Left colon (tissue), 2 donors: ENCODE measurements at places on chromosomes 13 and 19. TPM values are rescaled to one million over a fixed set of nuclear protein-coding genes. Genes with fewer than 3 reads are reported as not detected.

- DNase-seq: peak; percentile 41
Measured at GRCh38 chr19:1355568-1356507, 27.9 kb upstream of the NDUFS7 start.

- DNase-seq: peak; percentile 76
Measured at GRCh38 chr19:1811472-1811894, 593 bp downstream of the ATP8B3 start.

- no peak for DNase-seq
Measured at GRCh38 chr19:41894350-41894749, 11.4 kb downstream of the ARHGEF1 start.

- no peak for DNase-seq
Measured at GRCh38 chr19:5762608-5763217, 21.8 kb downstream of the PRR22 start.

Gene ERICH6B
- total RNA-seq: not detected

Gene A1BG
- total RNA-seq: 2.5 TPM
